Upper lobe of left lung (tissue), 6 donors: ENCODE measurements at places on chromosomes 12 and 14. TPM values are rescaled to one million over a fixed set of nuclear protein-coding genes. Genes with fewer than 3 reads are reported as not detected.
A peak's percentile ranks its signal among the peaks of the same experiment; 100 is the strongest.

- peak overlapping the region; percentile 90 for H3K27ac ChIP-seq
- peaks cover 50% of the 10 kb centered on the region for H3K4me1 ChIP-seq
- H3K4me3 ChIP-seq, result no peak overlapping the region
Measured at GRCh38 chr12:6377667-6377994, 2.3 kb upstream of the SCNN1A start.

- no peaks in the 10 kb centered on the region for H3K4me1 ChIP-seq
- DNase-seq, result no peak
- H3K36me3 ChIP-seq, result no peaks in the 10 kb centered on the region
- no peak overlapping the region for H3K27ac ChIP-seq
- no peak overlapping the region for H3K4me3 ChIP-seq
Measured at GRCh38 chr12:29220632-29221336, 71.7 kb downstream of the FAR2 start.

DNA sequence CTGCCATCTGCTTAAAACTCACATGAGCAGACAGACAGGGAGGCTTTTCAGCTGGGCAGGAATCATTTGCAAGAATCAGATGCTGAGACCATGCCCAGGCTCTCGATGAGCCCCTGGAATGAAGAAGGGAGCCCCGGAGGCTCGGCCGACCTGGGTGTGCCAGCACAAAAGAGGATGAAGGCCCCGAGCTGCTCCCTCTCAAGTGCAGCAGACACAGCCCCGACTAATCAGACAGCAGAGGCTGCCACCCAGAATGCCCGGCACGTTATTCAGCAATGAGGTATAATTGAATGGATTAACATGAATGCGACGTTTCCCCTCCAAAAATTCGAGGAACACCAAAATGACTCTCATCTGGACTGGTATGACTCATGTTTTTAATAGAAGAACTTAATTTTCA, 58.9 kb downstream of the BCL11B start:
- no peak overlapping the region for H3K27ac ChIP-seq
- H3K27me3 ChIP-seq, result no peaks in the 10 kb centered on the region
- no peaks in the 10 kb centered on the region for H3K4me1 ChIP-seq
- DNase-seq, result no peak
- no peak overlapping the region for H3K4me3 ChIP-seq

DNA sequence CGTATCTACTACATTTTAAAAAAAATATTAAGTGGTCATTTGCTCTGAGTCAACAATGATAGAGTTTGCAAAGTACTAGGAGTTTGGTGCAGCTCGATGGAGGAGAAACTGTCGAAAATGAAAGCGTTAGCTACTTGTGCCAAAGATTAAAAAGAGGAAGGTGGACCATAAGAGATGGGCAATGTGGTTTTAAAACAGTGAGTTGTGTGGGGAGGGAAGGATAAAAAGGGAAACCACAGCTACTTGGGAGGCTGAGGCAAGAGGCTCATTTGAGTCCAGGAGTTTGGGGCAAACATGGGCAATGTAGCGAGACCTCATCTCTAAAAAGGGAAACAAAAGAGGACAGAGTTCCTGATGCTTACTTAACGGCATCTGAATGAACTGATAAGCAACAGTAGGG, 18.2 kb upstream of the STRAP start:
- H3K27ac ChIP-seq, result no peak overlapping the region
- no peak for DNase-seq
- H3K27me3 ChIP-seq, result no peaks in the 10 kb centered on the region

DNA sequence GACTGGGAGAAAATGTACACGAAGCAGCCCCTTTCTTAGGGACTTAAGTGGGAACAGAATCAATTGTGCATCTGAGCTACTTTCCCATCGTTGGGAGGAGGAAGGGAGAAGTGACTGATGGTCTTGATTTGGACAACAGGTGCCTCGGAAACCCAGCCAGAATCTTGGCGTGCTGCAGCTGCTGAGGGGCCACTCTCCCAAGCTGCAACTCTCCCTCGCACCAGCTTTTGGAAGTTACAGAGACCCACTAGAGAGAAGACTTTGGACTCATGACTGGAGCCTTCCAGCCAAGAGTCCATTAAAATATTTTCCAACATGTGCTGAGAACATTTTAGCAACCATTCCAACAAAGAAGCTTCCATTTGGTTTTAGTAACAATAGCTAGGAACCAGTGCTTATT, 52.3 kb downstream of the GNS start:
- no peaks in the 10 kb centered on the region for H3K36me3 ChIP-seq
- no peak for DNase-seq
- H3K27me3 ChIP-seq, result no peaks in the 10 kb centered on the region
- H3K27ac ChIP-seq, result no peak overlapping the region
- no peak overlapping the region for H3K4me3 ChIP-seq

DNA sequence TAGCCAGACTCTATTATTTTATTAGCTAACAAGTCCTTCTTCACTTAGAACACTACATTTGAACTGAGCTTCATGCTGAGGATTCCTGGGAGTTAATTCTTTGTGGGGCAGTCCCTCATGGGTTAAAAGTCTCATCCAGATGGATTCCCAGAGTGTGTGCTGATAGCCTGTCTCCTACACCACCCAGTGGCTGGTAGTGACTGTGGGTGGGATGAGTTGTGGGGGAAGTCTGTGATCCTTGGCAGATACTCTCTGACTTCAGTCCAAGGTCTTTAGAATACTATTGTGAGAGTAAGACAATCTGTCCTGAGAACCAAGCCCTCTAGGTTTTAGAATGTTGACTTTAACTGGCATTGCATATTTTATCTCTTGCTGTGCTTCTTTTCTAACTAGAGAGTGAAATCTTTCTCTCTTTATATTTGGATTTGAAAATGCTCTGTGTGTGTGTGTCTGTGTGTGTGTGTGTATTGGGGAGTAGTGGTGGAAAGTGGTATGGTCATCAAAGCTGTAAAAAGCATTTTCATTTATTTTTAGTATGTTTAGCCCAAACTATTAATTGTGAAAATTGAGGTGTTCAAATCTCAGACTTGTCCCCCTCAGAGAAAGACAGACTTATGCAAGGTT, 37.3 kb downstream of the AKAP6 start:
- no peak overlapping the region for H3K27ac ChIP-seq
- no peaks in the 10 kb centered on the region for H3K36me3 ChIP-seq
- no peak for DNase-seq
- H3K4me1 ChIP-seq, result no peaks in the 10 kb centered on the region

- no peak overlapping the region for H3K4me3 ChIP-seq
- peaks cover 24% of the 10 kb centered on the region for H3K4me1 ChIP-seq
- peak overlapping the region; percentile 60 for H3K27ac ChIP-seq
- no peak for DNase-seq
- H3K36me3 ChIP-seq, result peaks cover 2% of the 10 kb centered on the region
Measured at GRCh38 chr12:50187084-50187900, 20.1 kb upstream of the CERS5 start.

- peaks cover 30% of the 10 kb centered on the region for H3K4me1 ChIP-seq
- H3K36me3 ChIP-seq, result peaks cover 3% of the 10 kb centered on the region
- DNase-seq, result no peak
- H3K27me3 ChIP-seq, result no peaks in the 10 kb centered on the region
- no peak overlapping the region for H3K27ac ChIP-seq
Measured at GRCh38 chr12:104698871-104699270, 242.1 kb downstream of the CHST11 start.

DNA sequence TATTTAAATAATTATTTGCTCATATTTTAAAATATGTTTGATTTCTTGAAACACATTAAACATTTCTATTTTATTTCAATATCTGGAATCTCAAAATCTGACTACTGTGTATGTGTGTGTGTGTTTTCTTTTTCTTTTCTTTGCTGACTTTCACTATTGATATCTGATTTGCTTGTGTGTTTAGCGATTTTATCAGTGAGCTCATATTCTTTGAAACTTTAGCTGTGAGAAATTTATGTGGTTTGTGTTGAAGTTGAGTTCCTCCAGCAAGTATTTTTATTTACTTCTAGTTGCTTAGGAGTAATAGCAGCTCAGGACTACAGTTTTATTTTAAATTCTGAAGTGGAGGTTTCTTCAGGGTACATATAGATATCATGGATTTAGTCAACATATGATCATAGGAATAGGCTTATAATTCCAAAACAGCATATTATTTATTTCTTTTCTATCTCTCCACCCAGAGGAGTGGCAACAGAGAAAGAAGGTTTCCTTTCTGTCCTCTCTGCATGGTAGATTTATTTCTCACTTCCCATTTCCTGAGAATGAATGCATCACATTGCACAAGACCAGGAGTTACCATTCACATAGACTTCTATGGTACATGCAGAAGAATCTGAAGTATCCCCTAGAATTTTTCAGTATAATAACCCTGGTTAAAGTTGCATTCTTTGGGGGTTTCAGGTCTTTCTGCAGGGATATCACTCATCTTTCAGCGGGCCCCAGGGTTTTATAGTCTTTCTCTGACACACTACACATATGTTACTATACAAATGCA, 60.5 kb downstream of the PTPRQ start:
- no peak overlapping the region for H3K4me3 ChIP-seq
- no peak for DNase-seq
- no peaks in the 10 kb centered on the region for H3K4me1 ChIP-seq

- no peak overlapping the region for H3K4me3 ChIP-seq
- no peaks in the 10 kb centered on the region for H3K27me3 ChIP-seq
- DNase-seq, result no peak
- no peak overlapping the region for H3K27ac ChIP-seq
- H3K4me1 ChIP-seq, result no peaks in the 10 kb centered on the region
Measured at GRCh38 chr12:121224591-121224990, 14.7 kb downstream of the P2RX4 start.

DNA sequence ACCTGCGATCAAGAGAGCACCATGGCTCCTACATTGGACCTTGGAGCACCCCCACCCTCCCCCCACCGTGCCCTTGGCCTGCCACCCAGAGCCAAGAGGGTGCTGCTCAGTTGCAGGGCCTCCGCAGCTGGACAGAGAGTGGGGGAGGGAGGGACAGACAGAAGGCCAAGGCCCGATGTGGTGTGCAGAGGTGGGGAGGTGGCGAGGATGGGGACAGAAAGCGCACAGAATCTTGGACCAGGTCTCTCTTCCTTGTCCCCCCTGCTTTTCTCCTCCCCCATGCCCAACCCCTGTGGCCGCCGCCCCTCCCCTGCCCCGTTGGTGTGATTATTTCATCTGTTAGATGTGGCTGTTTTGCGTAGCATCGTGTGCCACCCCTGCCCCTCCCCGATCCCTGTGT, 1.8 kb upstream of the RNU7-1 start:
- no peaks in the 10 kb centered on the region for H3K27me3 ChIP-seq
- no peak overlapping the region for H3K27ac ChIP-seq
- no peaks in the 10 kb centered on the region for H3K36me3 ChIP-seq
- no peak overlapping the region for H3K4me3 ChIP-seq

The ANKRD33 gene
- not detected for total RNA-seq

The PTGER2 gene
- total RNA-seq, result 10.5 TPM

The MIS18BP1 gene
- total RNA-seq, result 33.4 TPM

The PAH gene
- total RNA-seq, result not detected

The ACOT4 gene
- total RNA-seq, result 4.9 TPM

The COX8C gene
- total RNA-seq, result not detected

The FAR2 gene
- 16.5 TPM for total RNA-seq

The AMN gene
- 56.0 TPM for total RNA-seq
